T-helper 17 cell (primary cell): ENCODE measurements at places on chromosomes 7 and 10.

- DNase-seq = no peak
Observed at GRCh38 chr7:25002786-25003185, 22.8 kb upstream of the OSBPL3 start.

- DNase-seq = no peak
Observed at GRCh38 chr10:78937393-78937792, 131.4 kb upstream of the ZMIZ1 start.

DNA sequence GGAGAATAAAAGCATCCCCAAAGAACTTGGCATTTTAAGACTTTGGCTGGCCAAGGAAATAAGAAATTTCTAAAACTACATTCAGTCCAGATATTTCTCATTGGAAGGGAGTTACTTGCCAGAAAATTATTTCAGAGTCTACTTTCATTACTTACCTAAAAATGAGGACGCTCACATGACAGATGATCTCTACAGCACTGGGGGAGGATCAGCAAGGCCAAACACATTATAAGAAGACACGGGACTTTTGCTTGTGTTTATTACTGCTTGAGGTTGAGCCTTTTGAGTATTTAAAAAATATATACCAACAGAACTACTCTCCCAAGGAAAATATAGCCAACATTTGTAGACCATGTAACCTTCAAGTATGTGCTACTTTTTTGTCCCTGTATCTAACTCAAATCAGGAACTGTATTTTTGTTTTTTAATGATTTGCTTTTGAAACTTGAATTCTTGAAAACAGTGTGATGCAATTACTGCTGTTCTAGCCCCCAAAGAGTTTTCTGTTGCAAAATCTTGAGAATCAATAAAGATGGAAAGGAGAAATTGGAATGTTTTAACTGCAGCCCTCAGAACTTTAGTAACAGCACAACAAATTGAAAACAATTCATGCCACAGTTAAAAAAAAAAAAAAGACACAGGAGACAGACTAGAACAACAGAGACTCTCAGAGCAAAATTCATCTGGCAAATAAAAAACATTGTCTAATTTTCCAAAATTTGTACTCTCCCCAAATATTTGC is 128.1 kb downstream of the ZNF438 start:
- no peak for DNase-seq

GRCh38 chr10:102812231-102812876 is 24.9 kb downstream of the CYP17A1 start:
- DNase-seq = no peak

GRCh38 chr10:91635401-91636400 is 2.8 kb upstream of the PPP1R3C start:
- no peak for DNase-seq

GRCh38 chr7:119974972-119975371 is 298.0 kb upstream of the KCND2 start:
- no peak for DNase-seq

DNA sequence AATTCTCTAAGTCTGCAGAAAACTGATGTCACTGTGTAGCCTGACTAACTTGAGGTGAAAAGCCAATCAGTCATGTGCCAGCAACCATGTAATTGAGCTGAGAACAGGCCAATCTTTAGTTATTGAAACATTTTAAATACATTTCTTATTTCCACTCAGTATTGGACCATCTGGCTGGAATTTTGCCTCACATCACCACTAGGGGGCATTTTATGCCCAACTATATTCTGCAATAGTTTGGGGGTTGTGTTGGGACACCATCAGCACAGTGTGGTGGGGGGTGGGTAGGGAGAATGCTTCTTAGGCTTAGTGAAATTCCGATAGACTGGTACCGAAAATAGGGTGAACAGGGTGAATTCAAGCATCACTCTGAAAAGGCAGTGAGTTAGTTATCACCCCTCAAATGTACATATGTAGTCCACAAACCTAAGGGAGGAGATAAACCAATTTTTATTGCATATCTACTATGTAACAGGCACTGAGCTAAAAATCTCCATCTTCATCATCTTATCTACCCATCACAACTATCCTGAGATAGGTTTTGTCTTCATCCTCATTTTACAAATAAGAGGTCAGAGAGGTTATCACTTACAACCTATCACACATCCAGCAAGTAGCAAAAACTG is 17.8 kb downstream of the NPSR1 start:
- DNase-seq = no peak

DNA sequence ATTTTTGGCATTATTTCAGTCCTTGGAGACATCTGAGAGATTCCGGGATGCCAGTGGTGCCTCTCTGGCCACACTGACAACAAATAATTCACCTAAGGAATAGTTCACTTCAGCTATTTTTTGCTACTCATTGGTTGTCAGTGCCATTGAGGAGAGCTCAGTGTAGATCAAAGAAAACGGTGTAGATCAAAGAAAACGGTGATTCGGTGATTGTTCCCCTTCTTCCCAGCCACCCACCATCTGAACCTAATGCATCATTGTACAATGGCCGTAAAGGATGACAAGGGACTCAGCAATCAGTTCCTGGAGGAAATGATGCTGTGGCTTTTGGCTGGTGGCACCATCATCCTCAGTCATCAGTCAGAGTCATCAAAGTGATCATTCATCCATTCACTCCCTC is 80.6 kb downstream of the PTPRZ1 start:
- DNase-seq = no peak

DNA sequence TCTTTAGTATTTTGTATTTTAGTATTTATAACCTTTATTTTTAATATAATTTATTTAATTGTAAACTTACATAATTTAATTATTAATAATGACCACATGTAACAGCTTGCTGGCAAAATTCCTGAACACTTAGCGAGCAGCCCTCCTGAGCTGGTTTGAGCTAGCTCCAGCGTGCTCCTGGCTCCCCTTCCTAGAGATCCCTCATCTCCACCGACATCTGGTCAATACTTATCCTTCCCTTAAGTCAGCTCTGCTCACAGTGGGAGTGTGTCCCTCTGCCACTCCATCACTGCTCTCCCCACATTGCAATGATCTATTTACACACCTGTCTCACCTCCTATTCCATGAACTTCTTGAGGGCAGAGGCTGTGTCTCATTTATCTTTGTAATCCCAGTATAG is 20.6 kb upstream of the TBXAS1 start:
- no peak for DNase-seq

- no peak for DNase-seq
Observed at GRCh38 chr10:126252884-126253610, 135.2 kb downstream of the ADAM12 start.

GRCh38 chr10:132749371-132749795 is 36.6 kb downstream of the NKX6-2 start:
- DNase-seq = no peak

DNA sequence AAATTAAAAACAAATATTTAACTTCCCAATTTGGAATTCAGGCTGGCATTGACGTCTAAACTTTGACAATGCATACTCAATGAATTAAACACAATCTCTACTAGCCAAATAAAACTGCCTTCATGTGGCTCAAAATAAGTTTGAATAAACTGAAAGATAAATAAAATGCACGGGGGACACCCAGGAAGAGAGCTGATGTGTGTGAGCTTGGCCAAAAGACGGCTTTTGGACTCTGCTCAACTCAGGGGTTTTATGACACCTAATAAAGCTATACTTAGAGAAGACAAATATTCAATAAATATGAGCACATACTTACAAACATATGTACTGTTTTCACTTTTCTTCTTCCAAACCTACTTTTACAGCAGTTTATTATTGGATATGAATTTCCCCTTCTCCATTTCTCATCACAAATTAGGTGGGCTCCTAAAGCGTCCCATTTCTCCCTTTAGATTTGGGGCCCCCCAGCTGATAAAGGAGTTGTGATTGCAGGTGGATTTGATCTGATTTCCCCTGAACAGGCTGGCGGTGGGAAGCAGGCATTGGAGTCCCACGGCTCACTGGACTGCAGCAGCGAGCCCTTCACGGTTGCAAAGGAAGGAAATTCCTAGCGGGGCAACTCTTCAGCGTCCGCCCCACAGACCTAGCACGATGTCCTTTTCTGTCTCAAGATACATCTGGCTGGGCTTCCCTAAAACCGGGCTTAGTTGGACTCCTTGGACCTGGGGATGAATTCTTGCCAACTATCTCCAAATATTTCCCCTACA is 79.6 kb downstream of the INSIG1 start:
- DNase-seq = no peak

DNA sequence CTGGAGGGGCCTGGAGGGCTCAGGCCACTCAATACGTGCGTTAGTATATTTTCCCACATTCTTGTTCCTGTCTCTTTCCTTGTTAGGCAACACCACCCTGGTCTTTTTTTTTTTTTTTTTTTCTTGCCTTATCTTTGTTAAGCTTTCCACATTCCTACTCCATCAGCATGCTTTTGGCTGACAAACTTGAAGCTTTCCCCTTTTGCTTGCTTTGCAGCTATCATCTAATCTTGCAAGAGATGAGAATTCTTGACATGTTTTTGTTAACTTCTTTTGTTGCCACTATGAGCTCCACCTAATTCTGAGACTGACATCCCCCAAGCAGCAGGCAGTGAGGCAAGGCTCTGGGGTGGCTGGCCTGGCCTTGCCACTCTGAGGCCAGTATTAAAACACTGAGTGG is 52.5 kb upstream of the NRP1 start:
- DNase-seq = no peak
